ENCODE measurements at places on chromosomes 5 and 9. TPM values are rescaled to one million over a fixed set of nuclear protein-coding genes. Genes with fewer than 3 reads are reported as not detected.

The F2RL1 gene
- total RNA-seq = 0.20 TPM

The ANXA1 gene
- 6.6 TPM for total RNA-seq

The SLC35D2 gene
- total RNA-seq = 19.0 TPM

The TMC1 gene
- 0.33 TPM for total RNA-seq

The OR2K2 gene
- total RNA-seq = not detected

The PITX1 gene
- not detected for total RNA-seq

The TEK gene
- total RNA-seq = 1.0 TPM
